ENCODE measurements at places on chromosomes 5 and 9. TPM values are rescaled to one million over a fixed set of nuclear protein-coding genes. Genes with fewer than 3 reads are reported as not detected.
A peak's percentile ranks its signal among the peaks of the same experiment; 100 is the strongest.

Gene ZER1
- total RNA-seq = 59.4 TPM

Gene PLCXD3
- 1.4 TPM for total RNA-seq

Gene IFNA21
- not detected for total RNA-seq

Gene FOXD4L6
- not detected for total RNA-seq

Gene PKD2L2
- not detected for total RNA-seq

Gene BRINP1
- total RNA-seq = 0.93 TPM

Gene IFNE
- total RNA-seq = 0.67 TPM

DNA sequence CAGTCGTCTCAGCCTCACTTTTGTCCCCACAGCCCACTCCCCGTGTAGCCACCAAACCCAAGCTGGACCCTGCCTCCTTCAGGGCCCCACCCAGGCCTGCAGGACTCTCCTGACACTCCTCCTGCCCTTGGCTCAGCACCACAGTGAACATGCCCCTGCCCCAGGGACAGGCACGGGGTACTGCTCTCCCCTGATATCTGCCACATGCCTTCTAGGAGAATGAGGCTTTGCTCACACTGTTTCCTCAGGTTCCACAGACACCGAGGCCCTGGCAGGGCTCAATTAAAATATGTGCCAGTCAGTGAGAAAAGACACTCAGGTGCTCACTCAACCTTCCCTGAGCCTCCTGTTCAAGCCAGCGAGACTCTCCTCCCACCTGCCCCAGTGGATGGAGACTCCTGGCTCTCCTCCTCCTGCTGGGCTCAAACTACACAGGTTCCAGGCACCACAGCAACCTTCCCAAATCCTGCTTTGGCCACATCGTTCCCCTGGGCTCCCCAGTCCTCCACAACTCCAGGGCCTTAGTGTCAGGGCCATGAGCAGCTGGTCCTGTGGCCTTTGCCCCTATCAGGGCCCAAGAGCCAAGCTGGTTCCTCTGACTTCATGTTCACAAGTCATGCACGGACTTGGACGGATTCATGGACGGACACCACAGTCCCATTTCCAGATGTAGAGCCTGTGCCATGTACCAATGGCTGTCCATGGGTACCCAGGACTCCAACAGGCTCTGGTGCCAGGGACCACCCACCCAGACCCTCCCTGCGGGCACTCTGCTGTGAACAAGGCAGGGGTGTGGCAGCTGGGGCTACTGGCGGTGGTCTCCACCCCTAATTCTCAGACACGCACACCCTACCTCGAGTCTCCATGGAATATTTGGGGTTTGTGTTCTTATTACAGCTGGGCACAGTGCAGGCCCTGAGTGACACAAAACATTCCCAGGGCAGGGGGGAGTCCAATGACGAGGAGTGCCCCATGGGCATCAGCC is 36.6 kb downstream of the BICD2 start:
- DNase-seq = peak; percentile 78

GRCh38 chr9:117046666-117047327 is 359.7 kb downstream of the TRIM32 start:
- DNase-seq = no peak

DNA sequence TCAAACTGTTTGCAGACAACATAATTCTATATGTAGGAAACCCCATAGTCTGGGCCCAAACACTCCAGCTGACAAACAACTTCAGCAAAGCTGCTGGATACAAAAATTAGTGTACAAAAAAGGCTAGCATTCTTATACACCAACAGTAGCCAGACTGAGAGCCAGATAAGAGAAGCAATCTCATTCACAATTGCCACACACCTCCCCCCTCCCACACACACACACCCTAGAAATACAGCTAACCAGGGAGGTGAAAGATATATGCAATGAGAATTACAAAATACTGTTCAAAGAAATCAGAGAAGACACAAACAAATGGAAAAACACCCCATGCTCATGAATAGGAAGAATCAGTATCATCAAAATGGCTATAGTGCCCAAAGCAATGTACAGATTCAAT is 9.0 kb downstream of the MTREX start:
- no peak for DNase-seq

GRCh38 chr9:27447031-27447683 is 76.9 kb upstream of the IFNK start:
- DNase-seq = no peak

- DNase-seq = no peak
Measured at GRCh38 chr5:53010814-53011213, 21.7 kb downstream of the ITGA2 start.

GRCh38 chr9:85984457-85984856 is 43.5 kb downstream of the NAA35 start:
- no peak for DNase-seq

DNA sequence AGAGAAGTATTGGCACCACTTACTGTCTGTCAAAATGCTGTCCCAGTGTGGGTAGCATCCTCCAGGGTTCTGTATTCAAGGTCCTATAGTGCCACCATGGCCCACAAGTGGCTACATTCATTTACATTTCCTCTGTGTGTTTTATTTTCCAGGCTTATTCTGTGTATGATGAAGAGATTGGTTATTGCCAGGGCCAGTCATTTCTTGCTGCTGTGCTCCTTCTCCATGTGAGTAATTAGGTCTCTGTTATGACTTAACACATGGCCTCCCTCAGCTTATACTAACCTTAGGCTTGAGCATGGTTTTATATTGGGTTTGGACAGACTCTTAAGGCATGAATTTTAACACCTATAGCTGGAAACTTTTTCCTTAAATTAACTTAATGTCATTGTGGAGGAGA is 36.7 kb downstream of the GPR21 start:
- no peak for DNase-seq

DNA sequence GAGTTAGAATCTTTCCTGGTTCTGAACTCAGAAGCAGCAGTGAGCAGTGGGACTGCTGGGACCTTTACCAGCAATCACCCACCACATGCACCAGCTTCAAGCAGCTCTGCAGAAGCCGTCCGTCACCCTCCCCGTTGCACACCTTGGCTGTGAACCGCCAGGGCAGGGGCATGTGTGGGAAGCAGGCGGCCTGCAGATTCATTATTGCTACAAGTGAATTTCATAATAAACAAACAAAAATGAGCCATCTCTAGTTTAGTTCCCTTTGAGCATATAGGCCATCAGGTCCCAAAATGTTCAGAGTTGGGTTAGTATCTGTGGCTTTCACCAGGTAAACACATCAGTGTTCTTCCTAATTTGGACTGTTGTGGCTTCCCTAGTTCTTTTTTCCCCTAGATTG is 17.5 kb downstream of the PALM2AKAP2 start:
- no peak for DNase-seq

DNA sequence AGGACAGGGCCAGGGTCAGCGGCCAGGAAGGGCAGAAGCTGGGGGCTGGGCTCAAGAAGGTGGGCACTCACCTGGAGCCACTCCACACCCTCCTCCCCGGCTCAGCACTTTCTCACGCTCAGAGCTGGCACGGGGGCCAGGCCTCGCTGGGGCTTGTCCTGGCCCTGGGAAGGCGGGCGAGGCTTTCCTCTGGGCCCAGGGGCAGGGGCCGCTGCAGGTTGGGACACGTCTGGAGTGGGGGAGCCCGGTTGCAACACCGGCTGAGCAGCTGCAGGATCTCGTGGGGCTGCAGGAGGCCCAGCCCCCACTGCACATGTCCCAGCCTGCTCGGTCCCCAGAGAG is 38.9 kb upstream of the EGFL7 start:
- peak; percentile 40 for DNase-seq
